ENCODE measurements at places on chromosomes 7 and 10.
A peak's percentile ranks its signal among the peaks of the same experiment; 100 is the strongest.

GRCh38 chr10:99345350-99345749, 16.2 kb downstream of the CNNM1 start:
- DNase-seq, result no peak

GRCh38 chr7:11193131-11193867, 219.6 kb downstream of the PHF14 start:
- no peak for DNase-seq

GRCh38 chr10:5679606-5680005, 5.0 kb upstream of the TASOR2 start:
- DNase-seq, result no peak

- DNase-seq, result no peak
These were observed 116.1 kb downstream of the RNF216 start for GRCh38 chr7:5665094-5666025.

DNA sequence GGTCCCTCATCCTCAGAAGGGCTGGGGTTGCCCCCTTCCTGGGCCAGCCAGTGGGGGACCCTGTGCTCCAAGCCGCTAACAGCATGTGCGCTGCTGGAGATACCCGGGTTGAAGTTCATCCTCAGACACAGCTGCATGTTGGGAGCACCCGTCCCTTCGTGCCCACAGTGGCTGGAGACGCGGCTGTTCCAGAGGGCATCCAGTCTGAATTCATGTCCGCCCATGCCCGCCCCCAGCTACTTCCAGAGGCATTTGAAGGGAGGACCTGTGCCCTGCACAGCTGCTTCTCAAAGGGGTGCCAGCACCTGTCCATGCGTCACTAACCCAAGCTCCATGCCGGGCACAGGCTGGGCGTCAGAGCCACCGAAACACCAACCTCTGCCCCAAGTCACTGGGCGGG, 68.1 kb upstream of the ADGRA1 start:
- DNase-seq, result no peak

- no peak for DNase-seq
These were observed 20.3 kb downstream of the THSD7A start for GRCh38 chr7:11811709-11812108.

DNA sequence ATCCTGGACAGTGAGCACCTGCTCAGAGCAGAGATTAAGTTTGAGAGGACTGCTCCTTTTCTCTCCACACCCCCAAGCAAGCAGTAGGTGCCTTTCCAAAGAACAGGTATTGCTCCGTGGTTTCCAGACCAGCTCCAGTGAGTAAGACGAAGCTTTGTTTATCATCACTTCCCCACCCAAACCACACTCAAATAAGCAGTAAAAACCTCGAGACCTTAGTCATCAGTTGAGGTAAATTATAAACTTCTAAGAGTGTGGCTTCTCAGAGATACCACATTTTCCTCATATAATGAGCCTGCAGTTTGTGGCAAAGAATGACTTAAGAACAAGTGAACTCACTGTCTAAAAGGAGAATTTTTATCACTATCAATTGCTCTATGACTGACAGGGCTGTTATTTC, 50.0 kb upstream of the GRB10 start:
- no peak for DNase-seq

GRCh38 chr10:84424731-84425167, 96.4 kb downstream of the CCSER2 start:
- DNase-seq, result no peak

GRCh38 chr10:72809006-72809405, 84.5 kb upstream of the OIT3 start:
- DNase-seq, result no peak

GRCh38 chr10:36559412-36560400, 565.7 kb upstream of the ANKRD30A start:
- DNase-seq, result no peak

DNA sequence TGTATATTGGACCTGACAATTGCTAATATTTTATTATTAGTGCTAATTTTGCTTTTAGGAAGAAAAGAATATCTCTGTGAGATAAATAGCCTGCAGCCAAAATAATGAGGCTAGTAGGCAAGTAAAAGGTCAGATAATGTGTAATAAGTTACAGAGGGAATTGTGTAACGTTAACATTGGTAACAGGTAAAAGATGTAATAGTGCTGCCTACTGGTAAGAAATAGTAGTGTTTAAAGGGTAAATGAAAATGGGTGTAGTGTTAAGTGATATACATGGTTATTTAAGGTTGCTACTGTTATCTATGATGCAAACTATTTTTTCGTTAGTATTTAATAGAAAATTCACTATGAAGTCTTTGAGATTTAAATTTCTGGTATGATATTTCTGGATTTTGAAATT, 9.2 kb upstream of the FOXP2 start:
- DNase-seq, result no peak

- peak; percentile 35 for DNase-seq
These were observed 15.6 kb downstream of the ADAM8 start for GRCh38 chr10:133260895-133261725.
